Progenitor cell of endocrine pancreas (in vitro differentiated cells): ENCODE measurements at places on chromosomes 3 and 15.
A peak's percentile ranks its signal among the peaks of the same experiment; 100 is the strongest.

GRCh38 chr3:194231929-194232832, 96.2 kb downstream of the HES1 start:
- H3K27ac ChIP-seq, result peak overlapping the region; percentile 78
- H3K36me3 ChIP-seq, result peaks cover 1% of the 10 kb centered on the region
- H3K4me1 ChIP-seq, result peaks cover 6% of the 10 kb centered on the region
- H3K27me3 ChIP-seq, result no peaks in the 10 kb centered on the region
- DNase-seq, result no peak

GRCh38 chr15:34339946-34340345, 2.4 kb upstream of the SLC12A6 start:
- H3K27ac ChIP-seq, result no peak overlapping the region
- peak overlapping the region; percentile 4 for H3K4me3 ChIP-seq
- no peak for DNase-seq
- peaks cover 12% of the 10 kb centered on the region for H3K36me3 ChIP-seq
- H3K4me1 ChIP-seq, result peaks cover 14% of the 10 kb centered on the region

DNA sequence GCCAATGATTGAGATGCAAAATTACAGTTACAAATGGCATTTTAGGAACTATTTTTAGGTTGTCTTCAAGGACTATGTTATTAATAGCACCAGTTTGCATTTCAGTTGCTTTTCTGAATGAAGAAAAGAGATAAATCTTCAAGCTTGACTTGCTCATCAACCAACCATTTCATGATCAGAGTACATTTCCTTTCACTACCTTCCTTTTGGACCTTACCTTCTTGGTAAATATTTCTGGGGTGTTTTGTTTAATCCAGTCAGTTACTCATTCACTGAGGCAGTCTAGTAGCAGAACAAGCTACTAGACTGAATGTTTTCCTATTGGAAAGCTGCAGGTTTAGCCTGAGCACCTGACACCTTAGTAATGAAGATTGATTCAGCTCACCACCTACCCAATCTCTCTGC, 8.2 kb downstream of the SLC27A2 start:
- no peak for DNase-seq
- peaks cover 3% of the 10 kb centered on the region for H3K36me3 ChIP-seq
- no peak overlapping the region for H3K27ac ChIP-seq
- H3K4me3 ChIP-seq, result no peak overlapping the region

DNA sequence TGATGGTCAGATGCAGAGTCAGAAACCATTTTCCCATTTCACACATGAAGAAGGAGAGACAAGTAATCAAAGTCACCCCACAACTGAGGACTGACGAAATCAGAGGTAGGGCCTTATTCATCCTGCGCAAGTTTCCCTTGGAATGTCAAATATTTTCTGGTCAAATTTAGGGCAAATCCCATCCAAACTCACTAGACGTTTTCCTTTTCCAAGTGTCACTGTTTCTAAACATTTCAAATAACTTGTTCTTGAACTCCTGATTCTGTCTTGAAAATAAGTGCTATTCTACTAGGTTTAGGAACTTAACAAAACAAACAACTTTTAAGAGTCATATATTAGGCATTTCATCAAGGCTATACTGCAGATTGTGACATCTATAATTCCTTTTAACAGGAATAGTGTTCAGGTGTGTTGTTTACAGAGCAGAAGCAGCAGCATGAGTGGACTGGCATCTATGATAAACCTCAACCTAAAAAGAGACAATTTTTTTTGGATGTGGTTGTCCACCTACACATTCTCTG, 40.7 kb downstream of the SUMF1 start:
- H3K27me3 ChIP-seq, result no peaks in the 10 kb centered on the region
- no peak overlapping the region for H3K27ac ChIP-seq
- H3K4me3 ChIP-seq, result no peak overlapping the region
- H3K4me1 ChIP-seq, result peaks cover 11% of the 10 kb centered on the region
- H3K36me3 ChIP-seq, result peaks cover 2% of the 10 kb centered on the region

GRCh38 chr3:17755836-17756235, 13.4 kb upstream of the TBC1D5 start:
- no peak for DNase-seq
- no peak overlapping the region for H3K27ac ChIP-seq
- no peaks in the 10 kb centered on the region for H3K27me3 ChIP-seq

DNA sequence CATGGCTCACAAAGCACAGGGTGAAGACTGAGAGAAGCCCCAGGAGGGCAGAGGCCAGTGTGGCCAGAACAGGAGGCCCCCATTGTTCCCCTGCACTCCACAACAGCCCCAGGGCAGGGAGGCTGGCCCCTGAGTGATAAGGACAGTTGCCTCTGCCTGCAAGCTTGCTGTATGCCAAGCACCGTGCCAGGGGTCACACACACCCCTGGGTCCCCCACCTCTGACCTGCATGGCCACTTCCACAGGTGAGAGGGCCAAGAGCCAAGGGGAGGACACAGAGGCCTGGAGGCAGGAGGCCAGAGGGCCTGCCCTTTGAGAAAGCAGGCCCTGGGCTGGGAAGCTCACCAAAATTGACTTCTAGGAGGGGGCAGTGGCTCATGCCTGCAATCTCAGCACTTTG, 23.7 kb downstream of the ATRIP start:
- DNase-seq, result no peak
- peaks cover 10% of the 10 kb centered on the region for H3K36me3 ChIP-seq
- H3K27ac ChIP-seq, result peak overlapping the region; percentile 73
- peak overlapping the region; percentile 34 for H3K4me3 ChIP-seq

GRCh38 chr3:193342551-193342950, 36.0 kb downstream of the ATP13A5 start:
- no peak for DNase-seq
- H3K36me3 ChIP-seq, result no peaks in the 10 kb centered on the region
- no peak overlapping the region for H3K4me3 ChIP-seq
- H3K4me1 ChIP-seq, result peaks cover 5% of the 10 kb centered on the region
- peaks cover 7% of the 10 kb centered on the region for H3K27me3 ChIP-seq

- no peaks in the 10 kb centered on the region for H3K36me3 ChIP-seq
- no peak overlapping the region for H3K27ac ChIP-seq
- H3K4me1 ChIP-seq, result no peaks in the 10 kb centered on the region
- no peaks in the 10 kb centered on the region for H3K27me3 ChIP-seq
Measured at GRCh38 chr15:68001811-68002210, 52.3 kb upstream of the PIAS1 start.

GRCh38 chr3:193677734-193678133, 84.7 kb downstream of the OPA1 start:
- DNase-seq, result no peak
- peaks cover 17% of the 10 kb centered on the region for H3K4me1 ChIP-seq
- H3K36me3 ChIP-seq, result peaks cover 15% of the 10 kb centered on the region
- no peaks in the 10 kb centered on the region for H3K27me3 ChIP-seq
- H3K27ac ChIP-seq, result no peak overlapping the region
- no peak overlapping the region for H3K4me3 ChIP-seq

DNA sequence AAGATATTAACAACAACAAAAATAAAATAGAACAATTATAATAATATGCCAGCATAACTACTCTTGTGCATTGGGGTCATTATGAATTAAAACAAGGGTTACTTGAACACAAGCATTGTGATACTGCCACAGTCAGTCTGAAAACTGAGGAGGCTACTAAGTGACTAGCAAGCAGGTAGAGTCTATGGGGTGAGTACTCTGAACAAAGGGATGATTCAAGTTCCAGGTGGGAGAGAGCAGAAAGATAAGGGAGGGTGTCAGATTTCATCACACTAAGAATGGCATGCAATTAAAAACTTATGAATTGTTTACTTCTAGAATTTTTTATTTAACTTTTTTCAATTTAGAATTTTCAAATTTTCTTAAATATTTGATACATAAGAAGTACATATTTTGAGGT, 754.4 kb upstream of the GOLIM4 start:
- peaks cover 9% of the 10 kb centered on the region for H3K4me1 ChIP-seq
- no peak overlapping the region for H3K27ac ChIP-seq
- H3K36me3 ChIP-seq, result peaks cover 18% of the 10 kb centered on the region
- no peak overlapping the region for H3K4me3 ChIP-seq
- H3K27me3 ChIP-seq, result peaks cover 7% of the 10 kb centered on the region

DNA sequence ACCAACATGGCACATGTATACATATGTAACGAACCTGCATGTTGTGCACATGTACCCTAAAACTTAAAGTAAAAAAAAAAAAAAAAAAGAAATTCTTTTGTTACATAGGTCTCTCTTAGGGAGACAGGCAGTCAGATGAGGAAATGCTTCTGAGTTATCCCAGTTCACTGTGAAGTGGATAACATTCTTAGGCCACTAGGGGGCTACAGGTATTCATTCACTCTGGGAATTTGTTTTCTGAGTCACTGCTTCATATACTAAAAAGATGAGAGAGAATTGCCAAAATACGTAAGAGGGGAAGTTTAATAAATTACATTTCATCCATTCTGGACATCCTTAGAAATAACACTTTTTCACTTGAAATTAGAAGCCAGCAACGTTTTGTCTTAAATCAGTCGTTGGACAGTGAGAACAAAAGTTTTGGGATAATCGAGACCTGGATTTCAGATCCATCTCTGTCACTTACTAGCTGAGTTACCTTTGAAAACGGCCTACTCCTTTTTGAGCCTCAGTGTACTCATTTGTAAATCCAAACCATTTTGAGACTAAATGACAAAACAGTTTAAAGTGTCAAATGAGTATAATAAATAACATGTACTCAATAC, 738.4 kb upstream of the ALCAM start:
- no peaks in the 10 kb centered on the region for H3K36me3 ChIP-seq
- H3K4me1 ChIP-seq, result no peaks in the 10 kb centered on the region
- no peak for DNase-seq
- no peak overlapping the region for H3K27ac ChIP-seq
